HT-29 (cell line): ENCODE measurements at places on chromosomes 11 and 22. TPM values are rescaled to one million over a fixed set of nuclear protein-coding genes. Genes with fewer than 3 reads are reported as not detected.

PTPN5 gene
- not detected in 2 replicates for total RNA-seq

MYO7A gene
- total RNA-seq: 1.9 and 2.3 TPM in 2 replicates

CDK2AP2 gene
- total RNA-seq: 99.2 and 102 TPM in 2 replicates

OR5M3 gene
- not detected in 2 replicates for total RNA-seq

SCGB1C1 gene
- total RNA-seq: not detected in 2 replicates

C11orf42 gene
- total RNA-seq: not detected in 2 replicates

OR51B4 gene
- total RNA-seq: not detected in 2 replicates

TEX12 gene
- total RNA-seq: not detected in 2 replicates

MRTFA gene
- total RNA-seq: 23.6 and 26.1 TPM in 2 replicates

CRYBA4 gene
- total RNA-seq: not detected in 2 replicates

MS4A15 gene
- not detected in 2 replicates for total RNA-seq

CRYBB3 gene
- 0.46 TPM in 1 of 2 replicates, not detected in the other for total RNA-seq

CSNK2A3 gene
- 0.51 and 1.5 TPM in 2 replicates for total RNA-seq

TRIM51 gene
- not detected in 2 replicates for total RNA-seq

TSSK2 gene
- not detected in 2 replicates for total RNA-seq

SCGB2A2 gene
- not detected in 2 replicates for total RNA-seq
